Fibroblast of skin of scalp (primary cell): ENCODE measurements at places on chromosomes 2 and 18.

GRCh38 chr2:231330311-231330710, 65.2 kb upstream of the B3GNT7 start:
- no peak for DNase-seq

DNA sequence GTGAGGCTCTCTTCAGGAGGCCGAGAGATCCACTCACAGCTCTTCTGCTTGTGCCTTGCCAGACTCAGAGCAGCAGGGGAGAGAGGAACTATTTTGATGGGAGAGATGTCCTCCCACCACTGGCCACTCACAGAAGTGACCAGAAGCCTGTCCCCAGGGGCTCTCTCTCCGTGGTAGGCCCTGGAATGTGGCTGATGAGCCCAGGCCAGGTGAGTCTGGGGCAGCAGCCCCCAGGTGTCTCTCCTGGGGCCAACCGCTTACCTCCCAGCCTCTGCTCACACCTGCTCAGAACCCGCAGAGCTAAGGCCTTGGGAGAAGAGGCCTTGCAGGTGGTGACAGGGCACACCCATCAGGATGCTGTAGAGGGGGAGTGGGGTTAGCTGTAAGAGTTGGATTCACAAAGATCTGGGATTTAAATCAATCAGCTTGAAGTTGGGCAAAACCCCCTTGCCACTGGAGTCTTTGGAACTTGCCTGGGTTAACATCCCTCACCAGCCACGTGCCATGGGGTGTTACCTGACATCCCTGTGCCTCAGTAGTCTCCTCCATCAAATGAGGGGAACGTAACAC, 29.1 kb upstream of the ASB18 start:
- DNase-seq: no peak

DNA sequence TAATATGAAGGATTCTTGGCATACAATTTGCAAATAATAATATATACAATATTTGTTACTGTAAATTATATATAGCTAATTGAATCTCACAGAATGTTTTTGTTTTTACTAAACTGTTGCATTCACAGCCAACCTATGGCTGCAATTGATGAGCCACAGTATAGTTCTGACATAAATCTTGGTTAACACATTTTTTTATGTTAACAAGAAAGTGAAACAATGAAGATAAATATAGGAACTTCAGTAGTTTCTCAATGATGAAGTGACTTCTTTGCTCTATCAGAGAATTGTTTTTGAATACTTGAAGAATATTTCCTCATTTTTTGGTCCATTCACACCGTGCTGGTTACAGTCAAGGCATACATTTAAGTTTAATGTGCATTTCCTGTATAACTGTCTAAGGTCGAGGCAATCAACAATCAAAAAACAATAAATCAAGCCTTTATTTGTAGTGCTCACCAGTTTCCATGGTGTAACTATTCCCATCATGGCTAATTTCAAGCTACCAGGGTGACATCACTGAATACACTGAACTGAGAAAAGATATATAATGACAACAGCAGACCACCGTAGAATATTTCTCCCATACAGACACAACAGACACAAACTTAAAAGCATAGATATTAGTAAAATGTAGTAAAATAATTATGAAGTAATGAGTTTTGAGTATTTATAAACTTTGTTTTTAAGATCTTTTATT, 12.9 kb upstream of the ETAA1 start:
- no peak for DNase-seq

DNA sequence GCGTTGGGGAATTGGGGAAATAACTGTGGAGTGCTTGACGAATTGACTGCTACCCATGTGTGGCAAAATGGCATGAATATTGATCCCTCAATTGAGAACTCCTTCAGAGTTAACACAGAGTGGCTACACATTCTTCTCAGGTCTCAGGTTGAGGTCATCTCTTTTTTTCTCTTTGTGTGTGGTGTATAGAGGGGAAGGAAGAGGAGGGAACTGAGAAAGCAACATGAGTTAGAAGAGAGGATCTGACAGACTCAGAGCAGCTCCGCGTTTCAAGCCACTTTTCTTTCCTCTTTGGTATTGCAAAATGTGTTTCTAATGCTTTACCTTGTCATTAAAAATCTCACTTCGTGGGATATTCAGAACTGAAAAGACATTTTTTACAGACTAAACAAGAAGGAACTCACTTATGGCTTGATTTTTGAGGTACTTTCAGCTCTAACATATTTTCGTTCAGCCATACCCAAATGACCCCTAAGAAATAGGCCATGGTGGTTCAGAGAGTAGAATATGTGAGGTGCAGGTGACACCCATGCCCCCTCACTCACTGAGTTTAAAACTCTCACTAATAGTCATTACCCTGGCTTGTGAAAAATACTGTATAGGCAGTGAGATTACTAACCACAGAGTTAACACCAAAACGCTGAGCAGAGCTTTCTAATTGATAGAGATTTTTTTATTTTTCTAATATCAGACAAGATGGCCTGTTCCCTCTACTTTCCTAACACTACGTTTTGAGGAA, 22.5 kb downstream of the STAT4 start:
- DNase-seq: no peak

DNA sequence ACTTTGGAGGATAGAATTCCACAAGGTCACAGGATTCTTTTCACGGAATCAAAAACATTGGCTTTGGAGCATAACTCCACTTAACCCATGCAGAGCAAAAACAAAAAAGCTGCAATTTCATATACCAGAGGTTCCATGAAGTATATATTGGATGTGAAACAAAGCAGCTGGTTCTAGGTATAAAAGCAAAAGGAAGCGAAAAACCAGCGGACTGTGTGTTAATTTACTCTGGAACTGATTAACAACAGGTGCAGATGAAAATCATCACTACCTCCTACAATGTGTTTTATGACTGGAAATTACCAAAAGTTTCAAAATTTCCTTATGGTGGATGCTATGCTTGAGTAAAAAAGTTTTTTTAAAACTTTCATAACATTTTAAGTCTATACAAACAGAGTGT, 54.4 kb upstream of the LINC00305 start:
- DNase-seq: no peak

DNA sequence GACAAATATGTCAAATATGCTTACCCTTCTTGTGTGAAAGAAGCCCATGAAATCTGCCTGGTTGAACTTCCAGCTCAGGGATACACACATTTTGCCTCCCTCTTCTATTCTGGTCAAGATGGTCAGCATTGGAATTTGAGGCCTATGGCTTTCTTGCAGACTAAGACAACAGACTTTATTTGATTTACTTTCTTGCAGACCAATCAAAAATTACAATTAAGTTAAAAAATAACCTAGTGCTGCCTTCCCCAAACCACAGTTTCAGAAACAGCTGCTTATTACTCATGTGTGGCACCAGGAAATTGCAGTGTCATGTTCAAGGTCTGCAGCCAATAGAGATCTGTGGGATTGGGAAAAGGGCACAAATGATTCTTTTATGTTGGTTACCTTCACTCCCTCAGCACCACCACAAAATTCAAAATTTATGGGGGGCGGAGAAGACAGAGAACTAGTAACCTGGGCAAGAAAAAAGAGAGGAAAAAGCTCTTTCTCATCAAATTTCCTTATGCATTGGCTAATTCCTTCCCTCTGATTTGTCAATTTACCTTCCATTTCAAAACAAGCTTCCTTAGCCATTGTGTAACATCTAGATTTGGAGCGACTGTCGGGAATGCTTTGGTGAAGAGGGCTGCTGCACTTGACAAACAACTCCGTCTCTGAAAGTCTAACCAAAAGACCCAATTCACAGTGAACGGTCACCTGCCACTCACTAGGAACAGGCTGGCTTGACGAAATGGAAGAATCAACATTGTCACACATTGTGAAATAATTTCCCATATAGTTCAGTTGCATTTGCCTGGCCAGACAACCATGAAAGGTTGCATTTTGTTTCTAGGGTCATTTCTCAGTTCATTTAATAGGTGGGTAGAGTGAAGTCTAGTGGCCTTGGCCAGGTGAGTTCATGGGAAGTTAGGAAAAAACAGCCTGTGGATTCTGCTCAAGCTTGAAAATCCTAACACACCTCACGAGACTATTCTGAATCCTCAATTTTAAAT, 100.4 kb upstream of the FZD5 start:
- DNase-seq: peak; percentile 53

DNA sequence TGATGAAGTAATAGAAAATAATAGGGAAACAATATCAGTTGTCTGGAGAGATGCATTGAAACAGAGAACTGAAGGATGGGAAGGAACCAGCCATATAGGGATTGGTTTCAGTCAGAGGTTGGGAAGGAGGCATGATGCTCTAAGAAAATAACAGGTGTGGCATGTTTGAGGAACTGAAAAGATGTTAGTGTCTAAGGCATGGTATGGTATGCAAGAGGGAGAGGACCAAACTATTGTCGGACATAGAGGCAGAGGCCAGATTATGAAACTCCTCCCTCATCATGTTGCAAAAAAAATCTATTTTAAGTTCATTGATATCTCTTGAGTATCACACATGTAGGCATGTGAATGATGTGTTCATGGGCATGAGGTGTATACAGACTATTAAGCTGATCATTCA, 48.9 kb upstream of the EMILIN2 start:
- DNase-seq: no peak

- peak; percentile 29 for DNase-seq
Measured at GRCh38 chr2:64700133-64700809, 46.6 kb upstream of the SERTAD2 start.

DNA sequence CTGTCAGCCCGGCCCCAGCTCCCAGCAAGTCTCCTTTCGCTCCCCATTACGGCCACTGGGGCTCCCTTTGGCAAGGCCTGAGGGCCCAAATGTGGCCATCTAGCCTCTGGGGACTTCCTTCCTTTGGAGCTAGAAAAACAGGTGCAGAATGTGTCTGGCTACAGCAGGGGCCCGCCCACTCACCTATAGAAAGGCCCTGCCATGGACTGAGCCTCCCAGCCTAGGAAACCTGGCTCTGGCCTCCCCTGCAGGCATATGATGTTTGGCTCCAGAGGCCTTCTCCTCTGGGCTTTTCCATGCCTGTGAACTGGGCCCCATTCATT, 55.3 kb upstream of the ALPP start:
- no peak for DNase-seq

DNA sequence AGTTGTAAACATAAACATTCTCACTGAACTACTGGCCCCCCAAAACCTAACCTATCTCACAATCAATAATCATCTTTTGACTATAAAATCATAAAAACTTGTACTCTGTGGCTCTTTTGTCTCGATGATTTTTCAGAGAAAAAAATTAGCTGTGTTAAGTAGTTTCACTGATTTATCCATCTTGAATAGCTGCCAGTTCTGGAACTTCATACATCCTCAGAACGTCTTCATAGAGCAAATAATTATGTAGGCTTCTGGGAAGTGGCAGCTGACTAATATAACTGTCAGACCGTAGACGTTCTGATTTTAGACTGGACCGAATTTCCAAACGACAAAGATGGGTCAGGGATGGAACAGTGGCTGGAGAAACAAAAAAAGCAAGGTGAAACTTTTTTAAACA, 97.3 kb upstream of the CHAC2 start:
- no peak for DNase-seq

- DNase-seq: no peak
Measured at GRCh38 chr2:113091231-113091896, 23.6 kb downstream of the IL1F10 start.

DNA sequence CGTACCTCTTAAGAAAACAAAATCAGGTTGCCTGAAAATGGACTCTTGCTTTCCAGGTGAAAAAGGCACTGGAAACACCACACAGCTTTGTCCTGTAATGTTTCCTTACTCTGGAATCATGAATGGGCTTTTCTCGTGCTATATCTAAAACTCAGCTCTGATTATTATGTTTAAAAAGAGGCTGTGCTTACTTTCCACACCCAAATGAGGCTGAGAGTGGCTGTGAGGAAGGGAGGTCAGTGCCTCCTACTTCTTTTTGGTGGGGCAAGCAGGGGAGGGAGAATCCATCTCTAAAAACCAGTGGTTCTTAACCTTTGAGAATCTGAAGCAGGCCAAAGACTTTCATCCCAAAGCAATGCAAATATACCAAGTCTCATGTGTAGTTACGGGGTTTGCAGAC, 148.6 kb downstream of the FAM210A start:
- no peak for DNase-seq

GRCh38 chr2:20223407-20224163, 1.3 kb downstream of the SDC1 start:
- DNase-seq: peak; percentile 41

DNA sequence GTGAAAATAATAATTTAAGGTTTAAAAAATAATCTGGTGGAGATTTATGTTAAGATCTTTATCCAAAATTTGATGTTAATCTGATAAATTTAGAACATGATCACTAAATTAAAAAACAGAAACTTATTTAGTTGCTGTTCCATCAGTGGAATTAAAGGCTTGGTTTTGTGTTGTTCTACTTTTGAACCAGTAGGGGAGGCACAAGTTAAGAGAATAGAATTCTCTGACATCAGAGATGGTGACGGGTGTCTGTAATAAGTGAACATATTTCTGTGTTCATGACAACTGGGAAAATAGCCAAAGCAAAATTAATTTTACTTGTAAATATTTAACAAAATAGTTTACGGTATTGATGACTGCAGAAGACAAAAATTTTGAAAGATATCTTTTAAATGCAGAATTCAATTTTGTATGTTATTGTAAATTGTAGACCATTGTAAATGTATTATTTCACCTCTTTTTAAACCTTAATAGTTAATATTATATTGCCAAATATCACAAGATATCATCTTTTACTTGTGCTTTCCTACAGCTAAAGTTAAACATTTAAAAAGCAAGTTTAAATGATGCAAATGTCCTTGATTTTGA, 106.0 kb downstream of the UBR3 start:
- DNase-seq: peak; percentile 51

DNA sequence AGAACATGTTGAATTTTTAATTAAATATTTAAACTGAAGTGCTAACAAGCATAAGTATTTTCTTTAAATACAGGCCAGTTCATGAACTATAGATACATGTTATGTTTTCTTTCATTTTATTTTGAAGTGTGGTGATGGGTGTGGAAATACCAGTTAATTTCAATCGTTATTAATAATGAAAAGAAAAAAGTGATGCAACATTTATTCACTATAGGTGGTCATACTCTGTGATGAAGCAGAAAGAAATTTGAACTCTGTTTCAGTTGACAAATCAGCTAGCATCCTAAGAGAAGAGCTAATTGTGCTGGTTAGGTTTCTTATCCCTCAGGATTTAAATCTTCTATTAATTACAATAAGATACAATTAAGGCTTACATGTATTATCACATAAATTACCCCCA, 795.1 kb upstream of the DDX18 start:
- no peak for DNase-seq

- peak; percentile 11 for DNase-seq
Measured at GRCh38 chr2:163182764-163183354, 344.3 kb upstream of the KCNH7 start.

- peak; percentile 49 for DNase-seq
Measured at GRCh38 chr2:237693291-237693994, 66.1 kb downstream of the LRRFIP1 start.

DNA sequence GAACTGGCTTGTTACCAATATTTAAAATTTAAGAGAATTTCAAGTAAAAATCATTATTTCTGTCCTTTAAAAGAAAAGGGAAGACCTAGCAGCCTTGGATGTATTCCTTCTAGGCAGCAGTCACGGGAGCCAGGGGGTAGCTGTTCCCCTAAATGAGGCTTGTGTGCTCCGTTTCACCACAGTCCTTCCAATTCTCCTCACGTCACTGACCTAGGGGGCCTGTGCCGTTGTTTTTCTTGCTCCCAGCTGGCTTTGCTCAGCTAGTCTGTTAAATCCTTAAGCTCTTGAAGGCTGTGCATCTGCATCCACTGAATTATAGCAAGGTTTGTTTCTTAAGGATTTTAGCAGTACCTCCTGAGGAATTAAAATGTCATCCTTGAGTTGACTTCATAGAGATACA, 9.9 kb downstream of the KLHL23 start:
- no peak for DNase-seq

GRCh38 chr18:62771494-62772270, 56.3 kb downstream of the PHLPP1 start:
- DNase-seq: no peak

- no peak for DNase-seq
Measured at GRCh38 chr2:210895132-210895531, 338.7 kb downstream of the CPS1 start.
